ENCODE measurements at places on chromosomes 5 and 9. TPM values are rescaled to one million over a fixed set of nuclear protein-coding genes. Genes with fewer than 3 reads are reported as not detected.
A peak's percentile ranks its signal among the peaks of the same experiment; 100 is the strongest.

LHX2 gene
- not detected for total RNA-seq

CYLC2 gene
- not detected for total RNA-seq

TEK gene
- 25.8 TPM for total RNA-seq

FAM221B gene
- total RNA-seq = not detected

- no peak for DNase-seq
Observed at GRCh38 chr9:8732367-8733075, 932.9 kb upstream of the DMAC1 start.

GRCh38 chr5:149611326-149611725, 30.0 kb downstream of the ARHGEF37 start:
- DNase-seq = peak; percentile 91

- peak; percentile 16 for DNase-seq
Observed at GRCh38 chr9:114033397-114034103, 44.5 kb downstream of the AMBP start.

- peak; percentile 100 for DNase-seq
Observed at GRCh38 chr9:114677418-114677817, 4.6 kb downstream of the TEX48 start.

DNA sequence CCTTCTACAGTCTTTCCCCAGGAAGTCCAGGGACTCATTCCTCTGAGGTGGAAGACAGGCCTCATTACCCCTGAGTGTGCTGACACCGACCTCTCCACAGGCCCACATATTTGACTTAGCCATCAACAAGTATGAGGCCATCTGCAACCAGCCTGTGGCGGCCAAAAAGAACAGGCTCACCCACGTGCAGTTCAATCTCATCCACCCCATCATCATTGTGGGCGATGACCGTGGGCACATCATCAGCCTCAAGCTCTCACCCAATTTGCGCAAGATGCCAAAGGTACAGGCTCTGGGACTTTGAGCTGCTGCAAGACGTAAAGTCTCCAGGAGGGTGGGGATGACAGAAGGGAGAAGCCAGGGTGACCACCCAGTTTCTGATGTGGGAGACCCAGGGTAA, 5.6 kb downstream of the ENHO start:
- no peak for DNase-seq

DNA sequence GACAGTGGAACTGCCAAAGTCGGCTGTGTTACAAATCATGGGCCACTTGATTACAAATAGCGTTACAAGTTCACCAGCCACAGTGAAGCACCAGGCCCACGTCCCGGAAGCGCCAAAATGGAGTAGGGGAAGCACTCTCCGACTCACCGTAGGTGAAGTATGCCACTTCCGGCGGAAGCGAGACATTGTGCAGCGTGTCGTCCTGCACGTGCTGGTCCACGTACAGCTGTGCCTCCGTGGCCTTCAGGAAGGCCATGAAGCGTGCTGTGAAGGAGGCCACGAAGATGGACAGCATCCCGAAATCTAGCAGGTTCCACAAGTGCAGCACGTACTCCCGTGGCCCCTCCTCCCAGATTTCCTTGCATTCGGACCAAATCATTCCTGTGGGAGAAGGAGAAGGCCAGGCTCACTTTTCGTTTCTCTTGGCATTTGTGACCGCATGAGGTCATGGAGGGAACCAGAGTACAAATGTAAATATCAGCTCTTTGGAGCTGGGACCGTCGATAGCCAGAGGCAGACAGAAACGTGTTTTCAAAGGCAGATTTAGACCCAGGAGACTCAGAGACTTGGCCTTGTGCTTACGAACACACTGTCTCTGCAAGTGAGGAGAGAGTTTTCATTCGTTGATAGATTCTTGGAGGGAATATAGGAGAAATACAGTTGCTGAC, 58.7 kb upstream of the SMIM32 start:
- no peak for DNase-seq

DNA sequence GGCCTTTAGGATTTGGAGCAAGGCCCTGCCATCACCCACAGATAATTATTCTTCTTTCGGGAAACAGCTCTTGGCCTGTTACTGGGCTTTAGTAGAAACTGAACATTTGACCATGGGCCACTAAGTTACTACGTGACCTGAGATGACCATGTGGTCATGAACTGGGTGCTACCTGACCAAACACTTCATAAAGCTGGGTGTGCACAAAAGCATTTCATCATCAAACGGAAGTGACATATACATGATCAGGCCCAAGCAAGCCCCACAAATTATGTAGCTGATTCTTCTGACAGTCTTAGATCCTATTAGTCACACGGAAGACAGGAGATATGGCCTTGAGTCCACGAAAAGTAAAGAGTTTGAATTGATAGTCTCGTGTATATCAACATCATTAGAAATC, 130.9 kb upstream of the FBN2 start:
- no peak for DNase-seq

DNA sequence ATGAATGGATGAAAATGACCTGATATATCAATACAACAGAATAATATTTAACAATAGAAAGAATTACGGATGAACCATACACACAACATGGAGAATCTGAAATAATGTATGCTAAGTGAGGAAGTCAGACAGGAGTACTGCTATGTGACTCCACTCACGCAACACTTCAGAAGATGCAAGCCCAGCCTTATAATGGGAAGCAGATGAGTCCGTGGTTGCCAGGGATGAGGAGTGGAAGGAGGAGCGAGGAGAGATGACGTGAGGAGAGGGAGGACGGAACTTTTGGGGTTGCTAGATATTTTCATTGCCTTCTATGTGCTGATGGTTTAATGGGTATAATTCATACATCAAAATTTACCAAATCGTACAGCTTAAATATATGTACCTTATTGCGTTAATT, 55.4 kb upstream of the ERCC6L2 start:
- no peak for DNase-seq

GRCh38 chr5:1915316-1915715, 32.6 kb upstream of the IRX4 start:
- DNase-seq = no peak

All from fibroblast of villous mesenchyme (primary cell).